ENCODE measurements at places on chromosomes 6 and 20.

- DNase-seq: no peak
These were observed 48.5 kb upstream of the PDYN start for GRCh38 chr20:2042400-2042799.

DNA sequence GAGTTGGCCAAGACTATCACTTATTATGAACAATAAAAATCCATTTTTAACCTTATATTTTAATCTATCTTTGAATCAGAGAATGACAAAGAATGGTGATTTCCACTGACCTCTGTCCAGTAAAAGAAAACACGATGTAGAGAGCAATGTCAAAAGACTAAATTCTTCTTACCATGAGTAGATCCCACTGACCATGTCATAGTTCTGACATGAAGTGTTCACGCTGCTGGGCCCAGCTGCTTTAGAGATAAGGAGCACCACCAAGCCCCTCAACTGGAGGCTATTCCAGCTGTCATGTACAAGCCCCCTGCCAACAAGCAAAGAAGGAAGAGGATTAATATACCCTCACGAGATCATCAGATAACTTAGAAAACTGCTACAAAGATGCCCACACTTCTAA is 125.3 kb downstream of the PDSS2 start:
- DNase-seq: no peak

GRCh38 chr20:52539891-52540290 is 348.3 kb upstream of the ZFP64 start:
- DNase-seq: peak; percentile 24

- DNase-seq: no peak
These were observed 47.0 kb upstream of the EDN1 start for GRCh38 chr6:12243169-12243568.

DNA sequence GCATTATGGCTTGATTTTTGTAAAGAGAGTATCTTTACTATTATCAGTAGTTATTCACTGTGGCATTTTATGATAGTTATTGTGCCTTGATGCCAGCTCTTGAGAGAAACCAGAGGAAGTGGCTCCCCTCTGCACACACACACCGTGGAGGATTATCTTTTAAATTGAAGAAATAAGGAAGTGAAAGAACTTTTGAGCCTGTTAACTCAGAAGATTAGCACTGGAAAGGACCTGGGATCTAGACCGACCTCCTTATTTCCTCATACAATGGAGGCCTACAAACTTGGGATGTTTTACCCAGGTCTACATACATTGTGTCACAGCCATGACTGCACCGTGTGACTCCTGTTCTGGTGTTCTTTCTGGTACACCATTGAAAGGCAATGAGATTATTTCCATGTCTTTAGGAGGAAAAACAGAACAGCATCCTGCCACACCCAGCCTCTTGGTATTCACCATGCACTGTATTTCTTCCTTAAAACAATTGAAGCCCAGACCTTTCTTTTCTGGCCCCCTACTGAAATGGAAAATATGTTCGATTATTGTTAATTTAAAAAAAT is 40.6 kb downstream of the HECA start:
- DNase-seq: peak; percentile 67

- DNase-seq: peak; percentile 33
These were observed 43.8 kb upstream of the TMEM181 start for GRCh38 chr6:158516098-158516497.

- peak; percentile 34 for DNase-seq
These were observed 108.5 kb downstream of the MAN1A1 start for GRCh38 chr6:119241111-119241465.

DNA sequence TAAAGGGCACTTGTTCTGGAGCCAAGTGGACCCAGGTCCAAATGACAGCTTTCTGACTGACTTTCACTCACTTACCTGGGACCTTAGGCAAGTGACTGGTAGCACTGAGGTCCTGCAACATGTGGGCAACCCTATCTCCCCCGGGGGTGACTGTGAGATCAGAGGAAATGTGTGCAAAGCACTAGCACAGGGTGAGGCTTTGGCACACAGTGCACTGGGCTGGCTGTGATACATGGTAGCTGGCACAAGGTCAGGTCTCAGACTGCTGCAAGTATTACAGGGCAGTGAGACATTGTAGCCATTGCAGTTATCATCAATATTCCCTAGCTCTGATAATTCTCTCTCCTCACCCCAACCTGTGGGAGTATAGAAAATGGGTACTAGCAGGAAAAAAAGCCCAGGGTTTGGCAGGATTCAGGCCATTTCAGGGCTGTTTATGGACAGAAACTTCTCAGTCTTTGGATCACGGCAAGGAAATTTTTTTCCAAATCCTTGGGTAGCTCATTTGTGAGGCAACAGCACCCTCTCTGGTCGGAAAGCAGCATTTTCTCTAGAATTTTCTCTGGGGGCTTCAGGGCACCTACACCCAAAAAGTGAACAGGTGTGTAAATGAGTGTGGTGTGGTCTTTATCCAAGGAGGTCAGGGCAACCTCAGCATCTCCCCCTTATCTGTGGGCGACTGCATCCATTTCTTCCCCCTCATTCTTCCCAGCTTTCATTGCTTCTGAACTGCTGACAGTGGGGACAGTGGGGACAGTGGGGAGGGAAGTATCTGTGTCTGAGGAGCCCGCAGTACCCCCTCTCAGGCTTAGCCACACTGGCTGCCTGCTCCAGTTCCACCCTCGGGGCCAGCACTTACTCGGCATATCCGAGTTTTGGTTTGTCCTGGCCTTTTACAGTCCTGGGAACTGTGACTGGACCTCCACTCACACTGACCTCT is 148.7 kb upstream of the PHACTR3 start:
- DNase-seq: peak; percentile 28

- no peak for DNase-seq
These were observed 21.0 kb upstream of the TFB1M start for GRCh38 chr6:155335265-155335664.

DNA sequence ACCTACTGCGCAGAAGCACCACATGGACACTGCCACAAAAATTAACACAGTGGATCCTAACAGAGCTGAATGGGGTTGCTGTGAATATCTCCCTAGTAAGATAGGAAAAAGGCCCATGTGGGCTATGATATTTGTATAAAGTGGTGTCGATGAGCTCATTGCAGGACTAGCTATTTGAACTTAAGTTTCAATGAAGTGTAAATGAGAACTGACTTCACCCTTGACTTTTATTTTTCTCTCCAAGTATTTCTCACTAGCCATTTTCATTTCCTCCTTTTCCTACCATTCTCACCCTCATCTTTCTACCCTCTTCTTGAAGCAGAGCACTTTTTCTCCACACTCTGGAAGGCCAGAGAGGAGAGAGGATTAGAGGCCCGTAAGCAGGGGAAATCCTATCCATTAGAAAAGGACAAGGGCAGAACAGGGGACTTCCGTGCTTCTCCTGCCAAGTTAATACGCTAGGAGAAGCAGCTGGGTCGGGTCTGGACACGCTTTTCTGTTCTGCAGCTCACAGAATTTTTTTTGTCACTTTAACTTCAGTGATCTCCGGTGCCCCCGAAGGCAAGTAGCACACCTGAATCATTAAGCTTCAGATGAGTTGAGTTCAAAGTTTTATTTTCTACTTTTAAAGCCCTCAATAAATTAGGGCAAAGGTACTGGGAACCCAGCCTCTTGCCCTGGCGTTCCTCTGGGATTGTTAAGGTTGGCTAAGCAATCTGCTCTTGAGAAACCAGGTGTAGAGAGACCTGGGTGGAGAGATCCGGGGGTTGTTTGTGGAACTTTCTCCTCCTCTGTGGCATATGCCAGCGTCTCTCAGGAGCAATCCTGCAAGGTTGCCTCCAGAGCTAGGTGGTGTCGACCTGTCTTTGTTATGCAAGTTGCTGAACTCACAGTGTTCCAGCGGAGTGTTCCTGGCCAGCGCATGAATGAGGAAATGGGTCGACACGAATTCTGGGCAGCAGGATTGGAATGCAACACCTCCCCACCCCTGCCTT is 56.2 kb upstream of the ARID1B start:
- peak; percentile 8 for DNase-seq

Data from hematopoietic multipotent progenitor cell treated with erythropoietin and hydrocortisone succinate and interleukin-3 and kit ligand, for 4 days (in vitro differentiated cells).